MM.1S (cell line): ENCODE measurements at places on chromosomes 7 and 10.

DNA sequence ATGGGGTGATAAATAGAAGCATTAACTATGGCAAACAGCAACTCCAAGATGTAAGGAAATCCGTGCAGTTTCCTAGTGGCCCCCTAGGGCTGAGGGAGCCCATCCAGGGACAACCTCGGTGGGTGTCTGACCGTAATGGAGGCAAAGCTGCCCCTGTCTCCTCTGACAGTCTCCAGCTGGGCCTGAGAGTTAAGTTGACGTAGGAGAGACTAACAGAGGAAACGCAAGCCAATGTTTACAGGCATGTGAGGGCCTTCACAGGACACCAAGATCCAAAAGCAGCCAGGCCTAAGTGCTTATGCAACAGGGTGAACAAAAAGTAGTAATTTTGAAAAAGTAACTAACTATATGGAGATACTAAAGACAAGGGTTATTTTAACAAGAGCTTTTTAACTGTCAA, 330.0 kb upstream of the C7orf33 start:
- no peak for DNase-seq

GRCh38 chr7:12062062-12062461, 149.0 kb upstream of the TMEM106B start:
- DNase-seq: peak; percentile 14

DNA sequence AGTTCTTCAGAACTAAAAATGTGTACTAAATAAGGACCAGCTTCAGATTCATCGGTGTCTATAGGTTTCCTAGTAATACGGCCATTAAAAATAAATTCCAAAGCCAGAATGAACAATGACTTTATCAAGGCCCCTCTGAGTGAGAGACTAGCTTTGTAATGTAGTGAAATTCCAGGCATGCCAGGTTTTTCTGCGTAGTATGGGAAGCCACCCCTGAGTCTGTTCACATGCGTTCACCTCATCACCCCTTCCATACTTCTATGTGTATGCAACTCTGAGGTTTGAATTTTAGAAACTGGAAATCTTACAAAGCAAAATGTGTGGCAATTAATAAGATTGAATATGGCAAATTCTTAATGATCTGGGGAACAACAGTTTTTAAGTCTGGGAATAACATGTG, 24.5 kb downstream of the RNF32 start:
- DNase-seq: no peak

GRCh38 chr7:129652914-129653313, 41.4 kb downstream of the NRF1 start:
- peak; percentile 23 for DNase-seq

GRCh38 chr10:98301664-98302319, 33.8 kb upstream of the LOXL4 start:
- DNase-seq: no peak

- DNase-seq: peak; percentile 68
These were observed 207.9 kb upstream of the MYO3A start for GRCh38 chr10:25725917-25726716.

DNA sequence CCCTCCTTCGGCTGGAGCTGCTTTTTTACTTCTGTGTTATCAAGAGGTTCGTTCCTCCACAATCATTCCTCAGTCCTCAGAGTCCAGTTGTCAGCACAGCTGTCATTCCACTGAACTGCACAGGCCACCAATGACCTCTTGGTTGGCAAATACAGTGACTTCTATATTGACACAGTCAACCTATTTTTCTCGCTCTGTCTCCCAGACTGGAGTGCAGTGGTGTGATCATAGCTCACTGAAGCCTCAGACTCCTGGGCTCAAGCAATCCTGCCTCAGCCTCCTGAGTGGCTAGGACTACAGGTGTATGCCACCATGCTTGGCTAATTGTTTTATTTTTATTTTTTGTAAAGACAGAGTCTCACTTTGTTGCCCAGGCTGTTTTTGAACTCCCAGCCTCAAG, 27.7 kb downstream of the CRCP start:
- DNase-seq: no peak

GRCh38 chr10:103502849-103503660, 9.6 kb downstream of the NEURL1 start:
- DNase-seq: no peak

- DNase-seq: no peak
These were observed 144.4 kb downstream of the CPED1 start for GRCh38 chr7:121132940-121133339.

DNA sequence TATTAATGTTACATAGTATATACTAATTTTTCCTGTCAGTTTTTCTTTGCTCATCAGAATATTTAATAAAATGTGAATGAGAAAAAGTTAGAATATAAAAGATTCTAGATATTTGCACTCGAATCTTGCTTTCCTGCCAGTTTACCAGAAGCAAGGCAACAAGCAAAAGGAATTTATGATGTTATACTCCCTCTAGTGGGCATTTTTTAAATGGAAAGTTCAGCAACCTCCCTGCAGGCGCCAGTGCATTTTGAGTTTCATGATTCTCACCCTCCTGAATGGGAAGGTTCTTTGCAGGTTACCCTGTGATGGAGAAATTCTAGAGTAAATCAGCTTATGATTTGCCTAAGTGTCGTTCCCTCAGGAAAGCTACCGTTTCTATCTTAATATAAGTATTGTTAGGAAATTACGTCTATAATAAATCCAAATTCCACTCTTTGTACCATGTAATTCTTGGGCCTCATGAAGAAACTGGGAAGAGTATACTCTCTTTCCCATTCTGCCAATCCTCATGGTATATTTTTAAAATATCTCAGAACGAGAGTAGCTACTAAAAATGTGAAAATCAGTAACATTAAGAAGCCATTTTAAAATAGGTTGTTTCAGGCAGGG, 350.0 kb downstream of the CRPPA start:
- peak; percentile 72 for DNase-seq

DNA sequence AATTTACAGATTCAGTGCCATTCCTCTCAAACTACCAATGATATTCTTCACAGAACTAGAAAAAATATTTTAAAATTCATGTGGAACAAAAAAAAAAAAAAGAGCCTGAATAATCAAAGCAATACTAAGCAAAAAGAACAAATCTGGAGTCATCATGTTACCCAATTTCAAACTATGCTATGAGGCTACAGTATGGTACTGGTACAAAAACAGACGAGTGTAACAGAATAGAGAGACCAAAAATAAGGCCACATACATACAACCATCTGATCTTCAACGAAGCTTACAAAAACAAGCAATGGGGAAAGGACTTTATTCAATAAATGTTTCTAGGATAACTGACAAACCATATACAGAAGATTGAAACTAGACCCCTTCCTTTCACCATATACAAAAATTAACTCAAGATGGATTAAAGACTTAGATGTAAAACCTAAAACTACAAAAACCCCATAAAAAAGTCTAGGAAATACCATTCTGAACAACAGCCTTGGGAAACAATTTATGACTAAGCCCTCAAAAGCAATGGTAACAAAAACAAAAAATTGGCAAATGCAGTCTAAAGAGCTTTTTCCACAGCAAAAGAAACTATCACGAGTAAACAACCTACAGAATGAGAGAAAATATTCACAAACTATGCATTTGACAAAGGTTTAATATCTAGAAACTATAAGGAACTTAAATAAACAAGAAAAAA, 207.7 kb downstream of the PTN start:
- DNase-seq: no peak

DNA sequence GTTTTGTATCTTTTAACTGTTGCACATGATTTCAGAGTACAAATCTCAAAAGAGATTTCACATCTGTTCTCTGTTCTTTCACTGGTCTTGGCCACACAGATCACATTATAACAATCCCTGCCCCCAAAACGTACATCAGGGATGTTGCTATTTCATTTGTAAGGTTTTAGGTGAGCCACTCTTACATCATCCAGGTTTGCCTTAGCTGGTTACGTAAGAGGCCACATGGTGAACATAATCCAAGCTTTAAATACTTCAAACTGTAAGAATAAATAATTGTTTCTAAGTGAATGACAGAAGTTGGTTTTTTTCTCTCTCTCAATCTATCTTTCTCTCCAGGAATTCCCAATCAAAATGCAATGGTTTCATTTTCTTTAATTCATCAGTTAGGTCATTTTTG, 245.9 kb upstream of the HGF start:
- DNase-seq: no peak

DNA sequence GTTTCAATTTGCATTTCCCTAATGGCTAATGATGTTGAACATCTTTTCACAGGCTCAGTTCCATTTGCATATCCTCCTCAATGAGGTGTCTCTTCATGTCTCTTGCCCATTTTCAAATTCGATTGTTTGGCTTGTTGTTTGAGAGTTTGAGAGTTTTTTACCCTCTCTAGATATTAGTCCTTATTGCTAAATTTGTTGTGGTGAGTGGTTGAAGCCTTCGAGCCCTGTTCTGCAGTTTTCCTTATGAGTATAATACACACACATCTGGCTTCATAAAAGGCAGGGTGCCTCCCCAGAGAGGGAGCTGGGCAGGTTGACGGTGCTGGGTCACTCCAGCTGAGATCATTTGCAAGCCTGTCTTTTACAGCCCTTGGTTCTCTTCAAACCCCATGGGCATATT, 65.1 kb downstream of the RGS10 start:
- DNase-seq: no peak

- no peak for DNase-seq
These were observed 7.4 kb downstream of the IDI1 start for GRCh38 chr10:1041514-1041913.

GRCh38 chr10:71009126-71009525, 120.8 kb upstream of the PCBD1 start:
- DNase-seq: no peak

GRCh38 chr7:87886875-87887274, 10.6 kb downstream of the DBF4 start:
- peak; percentile 45 for DNase-seq

- DNase-seq: no peak
These were observed 621.5 kb upstream of the MKI67 start for GRCh38 chr10:128747582-128748346.

- peak; percentile 60 for DNase-seq
These were observed 561.7 kb downstream of the GATA3 start for GRCh38 chr10:8616166-8616565.

GRCh38 chr10:113469796-113470195, 83.1 kb upstream of the HABP2 start:
- DNase-seq: no peak

GRCh38 chr10:114083040-114083439, 39.4 kb downstream of the ADRB1 start:
- no peak for DNase-seq

GRCh38 chr10:67668448-67668847, 27.5 kb downstream of the CTNNA3 start:
- DNase-seq: no peak

DNA sequence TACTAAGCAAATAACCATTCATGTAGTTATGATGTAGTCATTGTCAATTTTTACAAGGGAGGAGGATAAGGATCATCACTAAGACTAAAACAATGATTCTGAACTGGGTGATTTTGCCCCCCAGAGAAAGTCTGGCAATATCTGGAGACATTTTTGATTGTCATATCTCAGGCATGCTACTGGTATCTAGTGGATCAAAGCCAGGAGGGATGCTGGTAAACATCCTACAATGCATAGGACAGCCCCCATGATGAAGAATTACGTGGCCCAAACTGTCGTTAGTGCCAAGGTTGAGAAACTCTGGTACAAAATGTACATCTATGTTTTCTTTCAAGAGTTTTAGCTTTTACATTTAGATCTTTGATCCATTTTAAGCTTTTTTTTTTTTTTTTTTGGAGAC, 57.3 kb downstream of the GBF1 start:
- no peak for DNase-seq

- no peak for DNase-seq
These were observed 174.6 kb downstream of the CCDC71L start for GRCh38 chr7:106486331-106486730.

DNA sequence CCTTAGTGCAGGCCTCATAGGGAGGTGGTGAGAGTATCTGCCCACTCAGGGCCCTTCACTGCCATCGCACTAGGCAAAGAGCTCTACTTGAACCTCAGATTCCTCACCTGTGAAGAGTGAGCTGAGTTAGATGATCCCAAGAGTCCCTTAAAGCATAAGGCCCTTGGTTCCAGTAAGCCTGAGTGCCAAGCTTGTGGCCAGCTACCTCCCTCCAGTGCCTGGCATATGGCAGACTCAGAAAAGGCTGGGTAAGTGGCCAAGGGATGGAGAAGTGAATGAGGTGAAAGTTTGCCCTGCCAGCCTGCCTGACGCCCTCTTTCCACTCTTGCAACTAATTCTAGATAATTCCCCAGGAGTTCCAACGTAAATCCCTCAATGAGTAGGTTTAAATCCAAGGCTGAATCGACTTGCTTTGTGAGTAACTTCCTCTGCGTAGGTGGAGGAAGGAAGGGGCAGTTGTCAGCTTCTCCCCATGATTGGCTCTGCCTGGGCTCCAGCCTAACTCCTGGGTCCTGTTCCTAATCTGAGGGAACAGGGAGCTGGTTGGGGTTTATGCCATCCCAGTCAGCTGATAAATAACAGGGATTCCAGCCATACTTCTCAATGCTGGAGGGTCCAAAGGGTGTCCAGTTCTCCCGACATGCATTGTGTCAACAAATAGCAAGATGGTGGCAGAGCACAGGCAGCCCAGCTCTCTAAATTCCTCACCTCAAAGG, 14.2 kb downstream of the DUSP5 start:
- DNase-seq: peak; percentile 5

DNA sequence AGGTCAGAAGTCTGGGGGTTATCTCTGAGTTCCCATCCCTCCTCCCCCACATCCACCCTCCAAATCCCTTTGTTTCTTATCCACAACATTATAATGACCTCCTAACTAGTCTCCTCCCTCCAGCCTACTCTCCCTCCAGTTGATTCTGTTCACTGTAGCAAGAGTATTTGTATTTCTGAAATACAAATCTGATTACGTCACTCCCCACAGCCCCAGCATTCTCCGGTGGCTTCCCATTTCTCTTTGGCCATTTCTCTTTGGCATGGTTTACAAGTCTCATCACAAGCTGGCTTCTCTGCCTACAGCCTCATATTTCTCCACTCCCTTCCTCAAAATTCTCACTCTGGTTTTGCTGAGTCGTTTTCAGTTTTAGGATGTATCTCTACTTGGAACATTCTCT, 24.6 kb upstream of the MRPS33 start:
- DNase-seq: no peak

- DNase-seq: no peak
These were observed 66.9 kb upstream of the ZNF746 start for GRCh38 chr7:149564340-149565095.

DNA sequence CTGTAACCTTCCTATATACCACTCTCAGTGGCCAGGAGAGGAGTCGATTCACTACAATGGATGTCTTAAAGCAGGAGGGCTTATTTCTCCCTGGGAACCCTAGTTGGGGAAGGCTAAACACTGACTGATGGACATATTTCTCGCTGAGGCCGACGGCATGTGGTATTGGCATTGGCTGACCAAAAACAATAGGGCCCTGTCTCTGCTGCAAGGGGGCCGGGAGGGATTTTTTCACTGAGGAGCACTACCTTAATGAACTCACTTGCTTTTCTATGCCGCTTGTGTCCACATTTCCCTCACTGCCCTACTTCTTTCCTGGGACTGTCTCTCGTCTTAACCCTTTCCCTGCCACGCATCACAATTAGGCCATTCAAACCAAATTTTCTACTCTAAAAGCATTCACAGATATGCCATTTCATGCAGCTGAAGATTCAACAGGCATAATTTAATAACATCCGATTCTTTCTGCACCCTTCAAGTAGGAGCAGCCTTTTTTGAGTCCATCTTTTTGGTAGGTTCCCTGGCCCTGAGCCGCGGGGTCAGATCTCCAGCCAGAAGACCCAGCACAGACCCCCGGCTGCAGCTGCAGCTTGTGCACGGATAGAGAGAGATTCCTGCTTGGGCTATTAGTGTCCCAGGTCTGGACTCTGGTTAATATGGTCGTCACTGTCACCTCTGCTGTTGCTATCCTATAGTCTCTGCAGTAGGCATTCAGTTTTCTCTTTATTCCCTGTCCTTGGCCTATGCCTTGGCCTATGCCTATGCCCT, 118.7 kb downstream of the HIPK2 start:
- no peak for DNase-seq

- DNase-seq: no peak
These were observed 32.4 kb upstream of the VKORC1L1 start for GRCh38 chr7:65840446-65840845.
